ENCODE measurements at places on chromosomes 5 and 9.
A peak's percentile ranks its signal among the peaks of the same experiment; 100 is the strongest.

DNA sequence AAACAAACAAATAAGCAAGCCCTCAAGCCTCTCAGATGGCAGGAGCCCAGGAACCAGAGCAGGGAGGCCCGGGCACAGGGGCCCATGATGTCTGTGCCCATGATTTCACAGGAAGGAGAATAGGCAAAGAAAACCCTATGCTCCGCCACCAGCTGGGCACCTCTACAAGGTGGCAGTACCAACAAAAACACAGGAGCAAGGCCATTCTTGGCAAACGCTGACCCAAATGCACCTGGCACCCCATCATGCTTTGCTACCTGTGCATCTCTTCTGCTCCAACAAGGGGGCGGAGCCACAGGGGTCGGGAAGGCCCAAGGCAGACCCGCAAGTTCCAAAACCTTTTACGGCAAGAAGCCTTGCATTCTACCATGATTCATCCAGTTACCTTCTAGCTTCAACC lies 3.1 kb downstream of the BRD3 start:
- peak; percentile 59 for DNase-seq

DNA sequence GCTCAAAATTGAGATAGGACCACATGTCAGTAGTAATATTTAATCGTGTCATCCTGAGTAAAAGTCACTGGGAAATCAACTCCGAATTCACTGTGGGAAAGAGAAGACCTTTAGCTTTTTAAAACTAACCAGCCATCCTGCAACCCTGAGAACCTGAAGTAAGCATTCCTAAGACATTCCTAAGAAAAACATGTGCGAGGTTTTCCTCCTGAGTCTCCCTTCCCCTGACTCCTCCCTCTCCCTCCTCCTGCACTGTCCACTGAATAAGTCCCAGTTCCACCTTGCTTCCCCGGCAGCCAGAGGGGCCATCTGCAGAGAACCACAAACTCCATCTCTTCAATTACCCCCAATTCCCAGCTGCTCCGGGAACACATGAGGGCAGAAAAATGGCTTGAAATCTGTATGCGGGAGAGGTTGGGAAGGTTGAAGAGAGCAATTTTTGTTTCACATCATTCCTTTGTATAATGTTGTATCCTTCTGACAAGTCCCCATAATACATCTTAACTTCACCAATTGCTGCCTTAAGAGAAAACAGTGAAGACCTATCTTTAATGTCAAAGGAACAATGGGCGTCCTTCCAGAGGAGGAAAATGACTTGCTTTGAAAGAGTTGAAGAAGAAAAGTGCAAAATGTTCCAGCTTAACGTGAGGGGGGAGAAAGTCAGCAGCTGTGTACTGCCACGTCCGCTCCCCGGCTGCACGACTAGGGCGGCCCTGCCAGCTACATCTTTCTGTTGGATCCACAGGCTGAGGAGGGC lies 186.3 kb downstream of the ZNF462 start:
- DNase-seq, result no peak

DNA sequence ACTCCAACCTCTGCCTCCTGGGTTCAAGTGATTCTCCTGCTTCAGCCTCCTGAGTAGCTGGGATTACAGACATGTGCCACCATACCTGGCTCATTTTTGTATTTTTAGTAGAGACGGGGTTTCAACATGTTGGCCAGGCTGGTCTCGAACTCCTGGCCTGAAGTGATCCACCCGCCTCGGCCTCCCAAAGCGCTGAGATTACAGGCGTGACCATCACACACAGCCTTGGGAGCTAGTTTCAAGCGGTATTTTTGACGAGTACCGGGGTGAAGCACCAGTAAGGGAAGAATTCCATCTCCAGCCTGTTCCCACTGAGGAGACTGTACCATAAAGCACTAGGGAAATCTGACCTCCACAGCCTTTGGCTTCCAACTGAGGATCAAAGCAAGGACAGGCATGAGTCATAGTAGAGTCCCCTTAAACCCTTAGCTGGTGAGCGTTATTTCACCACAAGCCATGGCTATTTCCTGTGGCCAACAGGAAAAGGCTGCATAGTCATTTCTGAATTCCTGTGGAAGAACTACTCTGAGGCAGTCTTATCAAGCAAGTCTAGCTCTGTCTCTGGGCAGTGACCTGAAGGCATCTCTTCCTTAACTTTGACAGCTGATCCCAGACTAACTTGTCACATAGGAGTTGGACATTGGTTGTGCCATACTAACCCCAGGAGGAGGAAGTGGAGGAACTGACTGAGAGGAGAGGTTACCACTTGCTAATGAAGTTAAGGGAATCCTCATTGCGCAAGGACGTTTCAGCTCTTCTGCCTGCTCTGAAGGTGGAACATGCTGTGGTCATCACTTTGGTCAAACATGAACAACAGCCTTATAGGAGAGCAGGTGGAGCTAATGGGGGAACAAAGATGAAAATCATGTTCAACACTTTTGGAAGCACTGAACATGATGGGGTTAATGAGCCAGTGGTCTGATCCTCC lies 85.8 kb upstream of the DMRT1 start:
- DNase-seq, result no peak

GRCh38 chr5:66949066-66949465 lies 247.5 kb downstream of the CD180 start:
- no peak for DNase-seq

- no peak for DNase-seq
Observed at GRCh38 chr5:14326035-14326903, 183.1 kb downstream of the TRIO start.

- DNase-seq, result no peak
Observed at GRCh38 chr5:171050916-171051315, 189.1 kb downstream of the RANBP17 start.

DNA sequence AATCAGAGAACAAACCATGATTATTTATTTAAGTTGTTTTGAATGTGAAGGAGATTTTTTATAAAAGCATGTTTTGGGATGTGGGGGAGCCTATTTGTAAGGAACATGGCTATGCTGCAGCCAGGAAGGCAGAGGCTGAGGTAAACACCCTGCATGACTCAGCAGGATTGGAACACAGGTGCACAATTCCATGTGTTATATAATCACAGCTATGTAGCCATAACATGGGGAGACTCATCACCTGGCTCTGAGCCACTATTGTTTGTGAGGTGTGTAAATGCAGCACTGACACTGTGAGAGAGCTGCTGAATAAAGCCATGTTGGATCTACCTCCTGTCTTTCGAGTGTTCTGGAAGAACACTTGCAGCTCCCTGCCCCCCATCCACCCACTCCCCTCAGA lies 1009.8 kb downstream of the DNAH5 start:
- DNase-seq, result no peak

GRCh38 chr5:35218981-35219380 lies 11.3 kb downstream of the PRLR start:
- no peak for DNase-seq

DNA sequence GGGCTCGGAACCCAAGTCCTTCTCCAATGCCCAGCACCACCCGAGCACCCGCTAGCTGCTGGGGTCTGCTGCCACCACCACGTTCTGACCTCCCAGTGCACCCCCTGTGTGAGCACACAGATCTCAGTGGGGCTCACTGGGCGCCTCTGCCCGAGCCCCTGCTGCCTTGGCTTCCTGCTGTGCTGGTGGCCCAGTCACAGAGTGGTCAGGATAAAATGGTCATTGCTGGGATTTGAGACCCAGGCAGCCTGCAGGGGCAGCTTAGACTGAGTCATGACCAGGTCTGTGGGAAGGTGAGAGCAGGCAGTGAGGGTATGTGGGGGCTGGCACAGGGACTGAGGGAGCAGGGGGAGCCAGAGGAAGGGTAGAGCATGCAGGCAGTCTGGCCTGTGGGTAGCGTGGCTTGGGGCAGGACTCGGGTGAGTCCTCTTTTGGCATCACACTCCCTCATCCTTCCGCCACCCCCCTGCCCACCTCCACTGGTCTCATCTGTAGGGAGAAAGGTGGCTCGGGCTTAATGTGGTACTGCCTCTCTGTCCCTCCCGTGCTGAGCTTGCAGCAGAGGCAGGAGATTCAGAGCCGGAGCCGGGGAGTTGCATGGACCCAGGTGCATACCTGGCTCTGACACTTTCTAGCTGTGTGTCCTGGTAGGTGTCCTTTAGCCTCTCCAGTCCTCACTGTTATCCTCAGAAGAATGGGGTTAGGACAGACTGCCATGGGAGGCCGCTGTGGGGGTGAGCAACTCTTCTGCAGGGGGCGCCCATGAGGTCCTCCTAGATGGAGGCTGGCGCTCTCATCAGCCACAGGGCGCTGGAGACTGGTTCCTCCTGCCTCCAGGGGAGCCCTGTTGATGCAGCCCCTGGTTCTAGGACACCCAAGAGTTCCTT lies 32.1 kb downstream of the USP20 start:
- no peak for DNase-seq

GRCh38 chr9:99472240-99472915 lies 250.3 kb downstream of the SEC61B start:
- DNase-seq, result no peak

DNA sequence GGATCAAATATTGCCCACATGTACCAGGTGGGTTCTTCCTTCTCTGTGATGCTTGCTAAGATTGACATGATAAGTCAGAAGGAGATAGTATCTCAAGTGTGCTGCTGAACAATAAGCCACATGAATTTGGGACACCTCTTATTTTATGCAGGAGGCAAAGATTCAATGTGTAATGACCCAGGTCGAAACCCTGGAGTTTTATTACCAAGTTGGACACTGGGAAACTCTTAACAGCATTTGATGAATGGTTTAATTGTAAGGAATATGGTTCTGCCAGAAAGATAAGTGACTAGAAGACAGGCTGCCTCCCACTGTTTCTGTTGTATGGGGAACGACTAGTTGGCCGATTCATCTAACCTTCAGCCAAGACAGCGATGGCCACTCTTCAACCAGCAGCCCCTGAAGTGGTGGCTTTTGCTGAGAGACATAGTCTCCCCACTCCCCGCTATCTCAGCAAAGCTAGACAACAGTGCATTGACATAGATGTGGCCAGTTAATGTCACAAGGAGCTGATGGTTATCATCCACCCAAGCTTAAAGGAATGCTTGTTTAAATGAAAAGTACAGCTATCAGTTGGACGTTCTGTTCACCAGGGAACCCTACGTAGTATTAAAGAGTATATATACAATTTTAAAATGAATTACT lies 407.7 kb downstream of the KDM4C start:
- DNase-seq, result no peak

GRCh38 chr5:135230251-135230925 lies 168.6 kb downstream of the MACROH2A1 start:
- no peak for DNase-seq
